ENCODE measurements at places on chromosomes 6 and 20.

GRCh38 chr6:12196326-12196936 lies 93.7 kb upstream of the EDN1 start:
- DNase-seq: no peak

DNA sequence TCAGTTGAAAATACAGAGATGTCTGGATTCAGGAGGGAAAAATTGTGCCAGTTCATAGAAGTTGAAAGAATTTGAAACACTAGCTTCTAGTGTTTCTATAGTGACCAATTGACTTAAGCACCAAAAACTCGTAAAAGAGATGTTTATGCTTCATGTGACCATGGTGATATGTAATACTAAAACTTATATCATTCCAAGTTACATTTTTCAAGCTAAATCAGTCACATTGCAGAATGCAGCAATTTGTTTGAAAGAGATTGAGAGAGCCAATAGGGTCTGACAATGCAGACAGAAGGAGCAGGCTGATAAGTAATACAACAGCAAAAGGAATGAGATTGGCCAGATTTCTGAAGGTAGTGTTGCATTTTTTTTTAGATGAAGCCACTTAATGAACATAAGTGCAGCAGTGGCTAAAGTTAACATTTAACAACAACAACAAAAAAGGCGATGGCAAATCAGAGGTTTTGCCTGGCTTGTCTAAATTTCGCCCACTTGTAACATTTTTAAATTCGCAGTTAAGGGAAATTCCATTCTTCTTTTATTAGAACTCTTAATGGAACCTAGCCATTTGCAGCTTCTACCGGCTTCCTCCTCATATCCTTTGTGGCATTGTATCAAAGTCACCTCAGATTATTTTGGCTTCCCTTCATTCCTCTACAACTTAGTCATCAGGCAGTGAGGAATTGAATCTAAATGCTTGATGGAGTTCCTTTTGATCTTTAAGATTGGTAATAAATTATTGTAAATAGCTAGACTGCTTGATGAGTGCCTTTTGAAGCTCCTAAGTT lies 484.0 kb upstream of the SOX4 start:
- no peak for DNase-seq

GRCh38 chr20:51077686-51078060 lies 54.8 kb upstream of the KCNG1 start:
- DNase-seq: peak; percentile 67

- peak; percentile 99 for DNase-seq
Observed at GRCh38 chr20:5393218-5393870, 76.6 kb upstream of the PROKR2 start.

DNA sequence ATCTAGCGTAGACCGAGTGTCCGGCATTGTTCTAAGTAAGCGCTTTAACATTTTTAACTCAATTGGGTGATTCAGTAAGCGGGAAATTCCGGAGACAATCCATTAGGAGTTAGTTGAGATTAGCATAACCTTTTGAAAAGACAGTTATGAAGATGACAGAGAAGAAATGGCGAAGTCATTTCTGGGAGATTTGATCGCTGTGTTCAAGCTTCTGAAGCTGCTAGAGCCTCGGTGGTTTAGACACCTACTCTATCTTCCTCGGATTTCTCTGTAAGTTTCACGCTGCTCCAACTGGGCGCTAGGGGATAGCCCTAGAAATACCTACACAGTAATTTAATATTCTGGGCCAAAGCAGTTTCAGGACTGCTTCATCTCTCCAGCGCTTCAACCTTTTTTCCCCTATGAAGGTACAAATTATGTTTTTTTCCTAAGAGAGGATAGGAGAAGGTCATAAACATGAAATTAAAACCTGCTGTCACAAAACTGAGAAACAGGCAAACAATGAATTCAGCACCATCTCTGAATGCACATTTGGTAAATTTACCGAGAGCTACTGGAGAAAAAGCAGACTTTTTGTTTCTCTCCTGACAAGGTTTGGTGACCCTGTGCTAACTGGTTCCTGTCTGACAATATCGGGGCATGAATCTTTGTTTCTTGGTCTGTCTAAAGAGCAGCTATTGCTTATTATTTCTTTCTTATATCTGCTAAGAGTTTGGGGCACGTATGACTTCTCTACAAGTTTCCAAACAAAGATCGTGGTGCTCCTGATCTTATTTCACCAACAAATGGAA lies 22.4 kb downstream of the ZNF311 start:
- no peak for DNase-seq

DNA sequence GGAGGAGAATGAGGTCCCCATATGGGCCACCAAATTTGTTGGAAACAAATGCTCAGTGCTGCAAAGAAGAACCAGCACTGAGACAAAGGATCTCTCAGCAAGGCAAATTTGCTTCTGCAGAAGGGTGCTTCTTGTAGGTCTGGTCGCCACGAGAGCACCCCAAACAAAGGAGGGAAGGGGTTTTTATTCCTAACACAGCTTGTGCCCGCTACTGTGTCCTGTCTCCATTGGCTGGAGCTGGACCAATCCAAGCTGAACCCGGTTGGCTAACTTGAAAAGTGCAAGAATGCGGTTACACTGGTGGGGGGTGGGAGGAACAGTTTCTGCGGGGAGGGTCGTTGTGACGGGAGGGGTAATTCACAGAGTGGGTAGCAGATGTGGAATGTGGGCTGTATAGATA lies 54.1 kb upstream of the TULP1 start:
- DNase-seq: no peak

DNA sequence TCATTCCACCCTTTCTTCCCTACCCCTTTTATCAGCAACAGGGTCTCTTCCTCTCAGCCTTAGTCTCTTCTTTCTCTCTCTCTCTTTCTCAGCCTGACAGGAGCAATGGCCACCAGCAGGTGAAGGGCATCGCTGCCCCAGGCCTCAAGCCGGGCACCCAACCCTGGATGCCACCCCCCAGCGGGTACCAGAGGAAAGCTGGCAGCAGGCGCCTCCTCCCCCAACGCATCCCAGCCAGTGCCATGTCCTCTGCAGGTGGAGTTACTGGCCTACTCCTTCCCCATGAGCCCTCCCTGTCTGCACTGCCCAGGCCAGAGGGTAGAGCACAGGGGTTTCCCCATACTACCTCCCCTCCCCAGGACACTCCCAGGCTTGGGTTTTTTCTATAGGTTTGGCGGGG lies 32.2 kb downstream of the EIF2S2 start:
- no peak for DNase-seq

- no peak for DNase-seq
Observed at GRCh38 chr6:139449611-139450000, 75.2 kb upstream of the CITED2 start.

DNA sequence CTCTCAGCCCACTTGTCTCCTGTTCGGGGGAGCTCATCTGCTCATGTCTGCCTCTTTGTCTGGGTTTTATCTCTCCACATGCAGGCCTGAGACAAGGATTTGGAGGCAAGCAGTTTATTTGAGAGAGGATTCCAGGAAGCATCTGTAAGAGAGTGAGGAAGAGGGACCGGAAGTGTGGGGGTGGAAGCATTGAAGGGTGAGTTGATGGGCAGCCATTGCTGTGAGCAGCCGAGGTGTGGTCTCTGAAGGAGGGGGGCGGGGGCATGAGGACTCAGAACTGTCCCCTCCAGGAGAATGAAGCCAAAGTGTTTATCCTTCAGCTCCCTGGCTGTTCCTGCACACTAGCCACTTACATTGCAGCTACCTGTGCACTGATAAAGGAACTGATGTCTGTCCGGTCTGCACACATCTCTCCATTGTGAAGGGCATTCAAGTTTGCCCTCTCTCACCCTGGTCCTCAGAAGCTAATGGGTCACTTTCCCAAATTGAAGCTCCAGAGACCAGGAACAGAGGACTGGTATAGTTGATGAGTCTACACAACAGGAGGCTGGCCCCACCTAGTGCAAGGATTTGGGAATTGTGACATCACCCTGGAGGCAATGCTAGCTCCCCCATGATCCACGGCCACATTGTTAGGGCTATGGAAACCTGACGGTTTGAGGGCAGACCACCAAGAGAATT lies 100.5 kb upstream of the FOXA2 start:
- DNase-seq: peak; percentile 12

DNA sequence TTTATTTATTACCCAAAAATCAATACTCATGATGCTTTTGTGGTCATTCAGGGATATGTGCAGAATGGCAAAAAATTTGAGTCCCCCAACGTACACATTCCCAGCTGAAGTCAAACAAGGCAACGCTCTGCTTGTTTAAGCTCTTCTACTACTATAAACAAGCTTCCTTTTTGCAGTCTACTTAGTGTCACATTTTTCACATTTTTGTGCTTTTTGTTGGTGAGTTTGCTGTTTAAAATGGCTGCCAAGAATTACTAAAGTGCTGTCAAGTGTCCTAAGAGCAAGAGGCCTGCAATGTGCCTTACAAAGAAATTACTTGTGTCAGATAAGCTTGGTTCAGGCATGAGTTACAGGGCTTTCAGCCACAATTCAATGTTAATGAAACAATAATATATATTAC lies 2.1 kb downstream of the WFDC8 start:
- no peak for DNase-seq

DNA sequence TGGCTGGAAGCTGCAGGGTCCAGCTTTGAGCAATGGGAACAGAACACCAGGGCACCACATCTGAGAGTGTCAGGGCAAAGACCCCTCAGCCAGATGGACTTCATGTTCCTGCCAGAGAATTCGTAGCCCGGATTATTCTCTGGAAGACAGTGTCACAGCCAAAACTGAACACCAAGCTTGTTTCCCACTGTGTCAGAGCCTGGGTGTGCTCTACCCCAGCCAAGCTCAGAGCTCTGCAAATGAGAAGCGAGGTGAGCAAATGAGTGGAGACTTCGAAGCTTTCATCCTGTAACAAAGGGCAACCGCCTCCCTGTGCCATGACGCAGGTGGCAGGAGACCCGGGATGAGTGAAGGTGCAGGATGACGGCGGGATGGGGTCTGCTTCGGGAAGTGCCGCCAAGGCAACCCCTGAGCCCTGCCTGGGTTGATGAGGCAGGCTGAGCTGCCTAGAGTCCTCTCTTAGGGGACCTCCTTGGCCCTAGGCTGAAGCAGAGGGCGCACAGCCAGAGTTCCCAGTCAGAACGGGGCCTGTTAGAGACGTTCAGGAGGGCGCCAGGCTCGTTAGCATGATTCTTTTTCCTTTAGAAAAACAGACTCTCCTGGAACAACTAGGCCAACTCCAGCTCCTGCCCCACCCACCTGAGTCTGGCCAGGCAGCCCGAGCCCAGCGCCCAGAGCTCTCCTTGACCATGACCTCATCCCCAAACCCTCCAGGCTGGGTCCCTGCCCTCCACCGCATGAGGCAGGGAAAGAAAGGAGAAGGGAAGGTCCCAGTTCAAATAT lies 187.7 kb downstream of the SOD2 start:
- no peak for DNase-seq

DNA sequence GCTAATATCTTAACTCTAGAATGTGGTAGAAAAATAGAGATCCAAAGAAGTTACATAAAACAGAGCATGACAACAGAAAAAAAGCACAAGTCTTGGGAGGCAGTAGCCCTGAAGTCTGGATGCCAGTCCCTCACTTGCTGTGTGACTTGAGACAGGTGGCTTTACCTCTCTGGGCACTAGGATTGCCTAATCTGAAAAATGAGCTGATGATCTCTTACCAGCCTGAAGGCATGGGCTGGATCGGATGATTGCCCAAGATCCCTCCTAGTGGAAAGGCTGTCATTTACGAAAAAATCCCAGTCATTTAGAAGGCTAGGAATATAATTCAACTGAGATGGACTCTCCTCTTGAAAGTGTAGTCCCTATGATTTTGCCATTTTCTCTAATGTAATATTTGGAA lies 10.9 kb upstream of the GCM1 start:
- DNase-seq: no peak

DNA sequence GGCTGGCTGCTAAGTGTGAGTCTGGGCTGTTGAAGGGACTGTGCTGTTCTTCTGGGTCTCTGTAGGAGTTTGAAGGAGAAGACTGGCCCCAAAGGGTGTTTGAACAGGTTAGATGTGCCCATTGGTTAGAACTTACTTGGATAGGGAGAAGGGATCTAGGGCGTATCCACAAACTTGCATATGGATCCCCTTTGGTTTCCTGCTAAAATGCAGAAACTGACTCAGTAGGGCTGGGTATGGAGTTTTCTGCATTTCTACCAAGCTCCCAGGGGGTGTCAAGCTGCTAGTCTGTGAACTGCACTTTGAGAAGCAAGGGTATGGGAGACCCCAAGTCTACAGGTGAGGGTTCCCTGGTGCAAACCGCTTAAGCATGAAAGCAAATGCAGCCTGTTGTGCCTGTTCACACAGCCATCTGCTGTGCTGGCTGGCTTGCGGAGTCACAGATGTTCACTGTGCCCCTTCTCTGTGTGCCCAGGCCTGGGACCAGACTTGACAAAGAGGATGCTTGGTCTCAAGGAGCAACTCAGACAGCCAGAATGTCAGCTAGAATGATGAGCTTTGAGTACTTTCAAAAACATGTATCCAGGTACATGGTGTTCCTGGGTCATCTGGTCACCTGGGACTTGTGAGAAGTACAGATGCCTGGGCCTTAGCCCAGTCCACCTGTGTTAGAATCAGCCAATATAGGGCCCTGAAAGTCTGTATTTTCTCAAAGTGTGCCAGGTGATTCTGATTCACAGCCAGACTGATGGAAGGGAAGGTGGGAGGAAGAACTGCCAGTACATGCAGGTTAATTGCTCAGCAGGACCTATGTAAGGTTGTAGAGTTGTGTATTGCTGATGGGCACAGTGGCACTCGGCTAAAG lies 7.4 kb downstream of the PPP1R16B start:
- no peak for DNase-seq

DNA sequence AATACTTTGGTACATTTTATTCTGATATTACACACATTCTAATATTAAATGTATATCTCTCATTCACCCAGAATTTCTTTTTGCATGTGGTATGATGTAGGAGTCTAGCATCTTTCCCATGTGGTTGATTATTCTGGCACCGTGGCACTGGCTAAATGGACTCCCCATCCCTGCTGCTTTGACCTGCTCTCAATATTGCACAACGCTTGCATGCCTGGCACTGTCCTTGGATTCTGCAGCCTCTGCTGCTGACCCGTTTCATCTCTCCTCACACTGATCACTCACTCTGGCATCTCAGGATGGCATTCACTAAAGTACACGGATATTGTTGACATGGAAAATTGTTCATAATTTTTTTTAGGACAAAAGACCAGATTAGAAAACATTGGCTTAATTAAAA lies 11.5 kb upstream of the DACT2 start:
- no peak for DNase-seq

DNA sequence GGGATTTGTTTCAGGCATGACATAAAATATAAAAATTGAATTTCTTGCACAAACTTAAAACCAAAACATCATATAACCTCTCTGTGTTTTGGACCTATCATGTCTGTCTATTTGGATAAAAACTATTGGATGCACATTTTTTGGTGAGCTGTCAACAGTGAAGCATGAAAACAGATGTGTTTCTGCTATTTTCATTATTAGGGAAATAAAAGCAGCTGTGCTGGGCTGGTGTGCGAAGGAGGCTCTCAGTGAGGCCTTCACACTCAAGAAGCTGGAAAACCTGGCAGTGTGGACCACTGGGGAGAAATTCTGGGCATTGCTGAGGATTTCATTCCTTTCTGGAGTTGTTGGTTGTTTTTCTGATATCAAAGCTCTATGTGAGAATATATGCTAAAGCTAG lies 395.3 kb downstream of the GJA1 start:
- no peak for DNase-seq
